A549 treated with CORT108297 at 1 μM for 4 hours (cell line): ENCODE measurements at places on chromosomes 4 and X. TPM values are rescaled to one million over a fixed set of nuclear protein-coding genes. Genes with fewer than 3 reads are reported as not detected.

Gene GAGE12J
- total RNA-seq = not detected in 5 replicates

Gene TBX22
- not detected in 5 replicates for total RNA-seq

Gene ERCC6L
- 11.1 to 15.1 TPM (median 12.4 TPM) in 5 replicates for total RNA-seq

Gene FAM241A
- 0.88 to 1.1 TPM (median 1.0 TPM) in 5 replicates for total RNA-seq

Gene SH3RF1
- total RNA-seq = 8.8 to 11.5 TPM (median 10.7 TPM) in 5 replicates

Gene C1GALT1C1
- 31.3 to 42.5 TPM (median 33.7 TPM) in 5 replicates for total RNA-seq
